ENCODE measurements at places on chromosomes 3 and 15. TPM values are rescaled to one million over a fixed set of nuclear protein-coding genes. Genes with fewer than 3 reads are reported as not detected.

NDUFB4 gene
- 42.5 TPM for total RNA-seq

EOMES gene
- total RNA-seq: not detected

DNA sequence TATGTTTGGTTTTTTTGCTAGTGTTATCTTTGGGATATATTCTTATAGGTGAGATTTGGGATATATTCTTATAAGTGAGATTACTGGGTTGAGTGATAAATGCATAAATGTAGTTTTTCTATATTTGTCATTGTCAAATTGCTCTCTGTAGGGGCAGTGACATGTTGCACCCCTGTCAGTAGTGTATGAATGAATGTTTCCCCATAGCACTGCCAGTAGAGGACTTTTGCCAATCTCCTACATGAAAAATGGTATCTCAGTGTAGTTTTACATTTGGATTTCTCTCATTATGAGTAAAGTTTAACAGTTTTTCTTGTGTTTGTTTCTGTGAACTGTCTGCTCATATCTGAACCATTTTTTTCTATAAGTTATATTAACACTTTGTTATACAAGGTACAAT lies 13.6 kb downstream of the U2SURP start:
- no peak for DNase-seq

DNA sequence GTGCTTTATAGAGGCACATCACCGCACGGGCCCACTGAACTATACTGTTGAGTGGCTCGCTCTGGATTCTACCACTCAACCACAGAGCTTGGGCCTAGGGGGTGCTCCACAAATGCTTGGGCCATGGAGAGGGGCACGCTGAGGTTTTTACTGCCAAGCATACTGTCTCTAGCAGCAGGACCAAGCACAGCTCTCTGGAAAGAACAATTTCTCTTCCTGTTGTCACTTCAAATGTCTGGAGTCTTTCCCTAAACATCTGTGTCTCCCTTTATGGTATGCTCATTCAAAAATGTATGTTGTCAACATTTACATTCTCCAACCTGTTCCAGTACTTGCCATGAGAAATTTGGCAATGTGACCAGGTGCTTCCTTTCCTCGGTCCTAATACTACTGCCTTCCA lies 114.7 kb upstream of the TPM1 start:
- no peak for DNase-seq

GRCh38 chr3:193805448-193805847 lies 212.4 kb downstream of the OPA1 start:
- peak; percentile 98 for DNase-seq

GRCh38 chr3:133754455-133754854 lies 8.3 kb downstream of the TF start:
- DNase-seq: no peak

- no peak for DNase-seq
Observed at GRCh38 chr15:55661428-55661827, 73.3 kb upstream of the PYGO1 start.

GRCh38 chr3:44330444-44330843 lies 8.1 kb upstream of the TCAIM start:
- DNase-seq: no peak

- DNase-seq: no peak
Observed at GRCh38 chr3:154496978-154497377, 67.0 kb upstream of the GPR149 start.

RCN2 gene
- total RNA-seq: 38.9 TPM

OR4M2 gene
- total RNA-seq: not detected

DNA sequence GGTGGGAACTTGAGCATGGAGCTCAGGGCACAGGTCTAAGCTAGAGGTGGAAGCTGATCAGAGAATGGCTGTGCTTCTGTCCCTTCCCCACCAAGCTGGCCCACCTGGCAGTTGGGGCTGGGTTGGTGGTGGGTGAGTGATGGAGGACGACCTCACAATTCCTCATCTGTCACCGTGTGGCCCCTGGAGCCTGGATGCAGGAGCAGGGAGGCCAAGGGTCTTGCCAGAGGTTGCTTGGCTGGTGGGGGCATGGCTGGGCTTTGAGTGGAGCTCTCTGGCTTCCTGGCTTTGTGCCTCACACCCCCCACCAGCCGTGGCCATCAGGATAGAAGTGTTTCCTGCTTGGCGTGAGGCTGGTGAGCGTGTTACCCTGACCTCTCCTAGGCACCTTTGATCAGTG lies 36.0 kb downstream of the FBLN2 start:
- no peak for DNase-seq

AP2M1 gene
- total RNA-seq: 523 TPM

HIGD2B gene
- 0.15 TPM for total RNA-seq

GRCh38 chr3:121592856-121593702 lies at the start of gene FBXO40:
Gene FBXO40 (plus strand): TSS chr3:121593379. CDS start chr3:121620576, 27,197 bp downstream.
- DNase-seq: peak; percentile 31

STRC gene
- total RNA-seq: not detected

DNA sequence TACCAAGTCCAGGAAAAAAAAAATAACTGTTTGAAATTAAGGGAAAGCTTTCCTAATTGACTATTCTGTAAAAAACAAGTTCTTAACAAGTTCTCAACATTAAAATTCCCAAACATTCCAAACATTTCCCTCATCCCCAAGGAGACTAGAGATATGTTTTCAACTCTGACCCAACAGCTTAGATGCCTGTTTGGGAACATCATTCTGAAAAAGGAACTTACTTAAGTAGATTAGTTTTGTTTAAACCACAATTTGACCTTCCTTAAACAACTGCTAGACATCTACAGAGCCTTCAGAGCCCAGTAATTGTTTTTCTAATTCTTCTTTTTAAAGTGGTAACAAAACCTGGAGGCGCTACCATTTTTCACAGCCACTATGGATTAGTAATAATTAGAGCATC lies 12.8 kb downstream of the UBR1 start:
- DNase-seq: peak; percentile 6

GRCh38 chr3:16373341-16373946 lies 108.4 kb downstream of the OXNAD1 start:
- no peak for DNase-seq

HAUS2 gene
- total RNA-seq: 92.9 TPM

- DNase-seq: no peak
Observed at GRCh38 chr15:59996298-59997041, 7.6 kb upstream of the FOXB1 start.

DNA sequence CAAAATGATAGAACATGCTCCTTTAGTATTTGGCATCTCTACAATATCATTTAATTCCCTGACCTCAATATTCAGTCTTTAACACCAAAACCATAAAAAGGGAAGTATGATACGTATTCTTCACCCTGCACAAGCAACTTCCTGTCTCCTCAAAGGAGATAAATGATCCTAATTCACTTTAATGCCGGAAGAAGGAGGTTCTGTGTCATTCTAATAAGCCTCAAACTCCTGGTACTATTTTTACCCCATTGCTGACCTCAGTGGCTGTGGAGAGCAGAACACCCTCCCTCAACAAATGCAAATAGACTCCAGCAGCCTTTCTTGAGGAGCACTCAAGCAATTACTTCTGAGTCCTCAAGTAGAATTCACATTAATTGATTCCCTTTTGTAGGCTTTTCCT lies 173.3 kb downstream of the TMEM108 start:
- peak; percentile 11 for DNase-seq

- no peak for DNase-seq
Observed at GRCh38 chr15:93656041-93656440, 567.0 kb upstream of the RGMA start.

- DNase-seq: no peak
Observed at GRCh38 chr3:127632035-127632820, 3.2 kb downstream of the PODXL2 start.

- DNase-seq: peak; percentile 94
Observed at GRCh38 chr15:72009222-72009621, 108.7 kb downstream of the MYO9A start.

GRM2 gene
- not detected for total RNA-seq

LAMB2 gene
- total RNA-seq: 645 TPM

TRMT10C gene
- total RNA-seq: 61.0 TPM

GRCh38 chr15:73621286-73621826 lies 11.8 kb downstream of the NPTN start:
- DNase-seq: no peak

DNA sequence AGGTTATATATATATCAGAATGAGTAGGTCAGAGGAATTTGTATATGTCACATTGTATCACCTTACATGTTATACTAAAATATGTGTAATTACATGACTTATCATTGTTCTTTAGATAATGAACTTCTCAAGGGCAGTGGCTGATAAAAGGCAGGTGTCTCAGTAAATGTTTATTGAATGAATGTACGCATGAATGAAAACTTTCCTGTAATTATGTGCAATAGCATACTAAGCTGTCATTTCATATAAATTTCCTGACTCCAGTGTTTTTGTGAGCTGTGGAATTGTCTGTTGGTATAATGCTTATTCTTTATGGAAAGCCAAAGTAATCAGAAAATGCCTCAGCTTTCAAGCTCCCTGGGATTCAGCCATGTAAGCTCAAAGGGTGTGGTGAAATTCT lies 4.2 kb downstream of the TBC1D23 start:
- DNase-seq: no peak

GBE1 gene
- 77.6 TPM for total RNA-seq

DNA sequence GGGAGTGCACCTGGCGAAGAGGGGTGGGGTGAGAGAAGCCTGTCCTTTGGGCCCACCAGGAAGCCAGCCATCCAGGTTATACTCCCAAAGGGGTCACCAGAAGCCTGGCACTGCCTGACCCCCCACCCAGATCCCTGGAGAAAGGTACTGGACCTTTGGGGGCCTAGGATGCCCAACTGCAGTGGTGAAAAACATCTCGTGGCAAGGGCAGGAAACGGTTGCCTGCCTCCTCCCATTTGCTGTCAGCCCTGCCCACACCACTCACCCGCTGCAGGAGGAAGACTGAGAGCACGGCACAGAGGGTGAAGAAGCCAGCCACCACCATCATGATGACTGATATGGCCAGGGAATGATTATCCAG lies 2.2 kb upstream of the ULK3 start:
- DNase-seq: no peak

DNA sequence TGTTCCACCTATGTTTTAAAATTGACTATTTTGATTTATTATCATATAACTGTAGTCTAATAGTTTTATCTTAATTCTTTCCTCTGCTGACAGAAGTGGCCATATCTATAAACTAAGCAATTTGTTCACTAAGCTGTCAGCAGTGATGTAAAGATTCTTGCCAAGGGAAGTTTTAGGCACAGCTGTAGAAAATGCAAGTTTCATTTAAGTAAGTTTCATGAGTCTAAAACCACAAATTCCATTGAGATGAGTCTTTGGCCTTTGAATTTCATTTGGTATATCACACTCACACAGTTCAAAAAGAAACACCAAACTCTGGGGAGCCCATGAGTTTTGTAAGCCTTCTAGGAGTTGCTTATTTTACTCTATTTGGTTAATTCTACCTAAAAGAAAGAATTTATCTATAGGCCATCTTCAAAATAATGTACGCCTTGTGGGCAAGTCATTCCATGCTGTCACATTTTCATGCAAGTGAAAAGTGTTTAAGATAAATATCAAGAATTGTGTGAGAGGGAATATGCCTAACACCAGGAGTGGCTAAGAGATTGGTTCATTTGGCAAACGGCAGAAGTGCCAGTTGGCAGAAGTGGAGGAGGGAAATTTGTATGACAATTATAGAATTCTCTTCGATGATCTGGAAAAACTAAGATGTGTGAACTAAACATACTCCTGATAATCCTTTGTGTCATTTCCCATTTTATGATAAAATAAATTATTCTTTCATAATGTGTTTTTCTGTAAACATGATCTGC lies 292.9 kb downstream of the ZIC4 start:
- DNase-seq: peak; percentile 36

P4HTM gene
- 22.7 TPM for total RNA-seq

DNA sequence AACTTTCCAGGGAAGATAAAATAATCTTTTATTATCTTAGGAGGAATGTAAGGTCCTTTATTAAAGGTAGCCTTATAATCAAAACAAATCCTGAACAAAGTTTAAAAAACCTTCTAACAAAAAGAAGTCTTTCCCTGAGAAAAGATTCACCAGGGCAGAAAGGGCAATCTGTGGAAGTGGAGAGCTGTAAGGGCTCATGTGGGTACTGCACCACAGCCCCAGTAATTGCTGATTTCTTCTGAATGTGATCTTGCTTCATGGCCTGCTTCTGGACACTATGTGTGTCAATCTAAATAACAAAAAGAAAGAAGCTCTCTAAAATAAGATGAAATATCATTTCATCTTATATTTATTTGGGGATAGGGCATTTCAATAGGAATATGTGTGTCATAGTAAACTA lies 1501.6 kb downstream of the OTOL1 start:
- no peak for DNase-seq

LRRC3B gene
- total RNA-seq: not detected

FGF12 gene
- 1.6 TPM for total RNA-seq

GNL3 gene
- total RNA-seq: 113 TPM

GRCh38 chr3:23856286-23856685 lies 50.5 kb downstream of the UBE2E1 start:
- no peak for DNase-seq

DNA sequence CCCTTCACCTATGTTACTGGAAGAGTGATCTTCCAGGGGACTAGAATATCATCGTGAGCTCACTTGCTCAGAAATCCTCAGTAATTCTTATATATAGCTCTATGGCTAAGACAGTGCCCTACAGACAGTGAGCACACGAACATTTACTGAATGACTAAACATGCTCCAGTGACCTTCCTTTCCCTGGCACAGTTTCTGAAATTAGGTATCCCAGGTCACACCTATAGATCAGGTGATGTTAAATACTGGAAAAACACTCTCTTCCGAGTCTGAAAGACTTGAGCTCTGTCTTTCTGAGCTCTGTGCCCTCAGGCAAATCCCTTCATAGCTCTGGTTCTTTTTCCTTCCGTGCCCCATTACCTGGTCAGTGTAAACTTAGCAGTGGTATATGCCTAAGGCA lies 239.4 kb upstream of the LRIG1 start:
- no peak for DNase-seq

GJD2 gene
- total RNA-seq: not detected

- DNase-seq: no peak
Observed at GRCh38 chr15:38520035-38520434, 44.6 kb downstream of the RASGRP1 start.

- DNase-seq: no peak
Observed at GRCh38 chr3:43062040-43062563, 43.8 kb downstream of the POMGNT2 start.

ATG3 gene
- 57.1 TPM for total RNA-seq

GRCh38 chr15:40500568-40501330 lies 30.0 kb downstream of the CHST14 start:
- DNase-seq: no peak

DNA sequence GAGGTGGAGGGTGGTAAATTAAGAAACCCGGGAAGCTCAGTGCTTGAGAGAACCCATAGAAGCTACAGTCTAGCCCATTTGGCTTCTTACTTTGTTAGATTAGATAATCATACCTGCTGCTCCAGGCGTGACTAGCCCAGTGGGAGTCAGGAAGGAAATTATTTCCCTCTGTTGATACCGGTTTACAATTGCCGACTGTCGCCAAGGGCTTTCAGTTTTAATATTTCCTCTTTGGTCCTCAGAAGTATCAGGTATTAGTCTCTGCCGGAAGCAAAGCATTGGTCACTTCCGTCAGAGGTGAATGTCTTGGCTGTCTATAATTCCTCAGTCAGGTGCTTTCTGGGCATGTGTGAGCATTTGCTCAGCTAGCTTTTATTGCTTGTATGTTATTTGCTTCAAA lies 75.2 kb downstream of the LPP start:
- no peak for DNase-seq

STRIT1 gene
- total RNA-seq: not detected

- DNase-seq: peak; percentile 7
Observed at GRCh38 chr3:28077572-28077971, 163.8 kb upstream of the CMC1 start.
